ENCODE measurements at places on chromosomes 5 and 9.

GRCh38 chr5:143851383-143851782 lies 39.4 kb downstream of the HMHB1 start:
- no peak for DNase-seq

- DNase-seq = no peak
Measured at GRCh38 chr5:43639566-43639965, 36.6 kb downstream of the NNT start.

DNA sequence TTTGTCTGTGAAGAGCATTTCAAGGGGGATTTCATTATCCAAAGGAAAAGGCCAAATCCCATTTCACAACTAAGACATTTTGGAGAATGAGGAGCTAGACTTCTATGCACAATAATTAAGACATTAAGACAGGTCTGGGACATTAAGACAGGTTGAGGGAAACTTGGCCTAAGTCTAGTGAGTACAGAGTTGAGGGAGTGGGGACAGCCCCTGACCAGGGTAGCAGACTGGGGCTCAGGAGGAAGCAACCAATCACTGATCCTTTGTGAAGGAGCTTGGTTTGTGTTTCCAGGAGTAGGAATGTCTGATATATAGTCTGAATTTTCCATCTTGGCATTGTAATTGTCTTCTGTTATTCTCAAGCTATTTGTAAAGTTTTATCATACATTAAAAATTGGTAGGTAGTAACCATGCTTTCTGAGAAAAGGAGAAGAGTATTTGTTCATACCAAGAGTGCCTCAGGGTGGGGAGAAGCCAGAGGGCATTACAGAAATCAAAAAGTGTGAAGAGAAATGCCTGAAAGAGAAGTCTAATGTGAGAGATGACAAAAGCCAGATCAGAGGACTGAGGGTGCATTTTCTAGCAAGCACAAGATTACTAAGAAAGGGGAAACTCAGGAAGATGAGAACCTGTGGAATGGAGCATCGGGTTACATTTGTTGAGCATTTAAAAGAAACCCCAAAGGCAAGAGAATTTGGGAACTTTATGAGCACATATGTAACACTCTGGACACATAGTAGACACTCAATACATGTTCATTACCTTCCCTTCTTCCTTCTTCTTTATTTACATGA lies 189.3 kb upstream of the PIK3R1 start:
- no peak for DNase-seq

DNA sequence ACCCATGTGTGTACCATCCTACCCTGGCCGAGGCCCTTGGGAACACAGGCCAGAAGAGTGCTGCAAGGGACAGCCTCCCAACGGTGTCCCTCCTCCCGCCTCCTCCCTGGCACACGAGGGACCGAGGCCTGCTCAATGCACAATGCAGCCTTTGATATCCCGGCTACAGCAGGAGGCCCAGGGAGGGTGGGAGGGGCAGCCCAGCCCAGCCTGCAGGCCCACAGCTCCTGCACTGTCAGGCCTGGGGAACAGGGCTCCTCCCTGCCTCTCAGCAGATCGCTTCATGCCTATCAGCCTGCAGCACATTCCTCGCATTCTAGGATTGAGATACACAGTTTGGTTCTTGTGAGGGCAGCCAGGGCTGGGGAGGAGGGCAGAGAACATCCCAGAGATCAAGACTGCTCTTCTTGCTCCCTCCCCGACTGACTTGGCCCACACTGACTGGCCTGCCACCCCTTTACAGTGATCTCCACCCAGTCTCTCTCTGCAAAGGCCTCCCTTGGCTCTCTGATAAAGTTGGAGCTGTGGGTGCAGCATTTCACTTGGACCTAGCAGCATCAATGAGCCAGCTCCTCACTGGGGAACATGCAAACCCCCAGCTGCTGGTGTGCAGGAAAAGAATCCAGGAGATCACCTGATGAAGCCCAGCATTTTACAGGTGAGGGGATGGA lies at the start of gene SH3TC2:
TSS of gene SH3TC2 (minus strand) at position 46 of the 671 bp plus-strand sequence. CDS start at position 6, 40 bp downstream.
- peak; percentile 29 for DNase-seq

- no peak for DNase-seq
Measured at GRCh38 chr9:28024676-28025075, 451.4 kb upstream of the C9orf72 start.

DNA sequence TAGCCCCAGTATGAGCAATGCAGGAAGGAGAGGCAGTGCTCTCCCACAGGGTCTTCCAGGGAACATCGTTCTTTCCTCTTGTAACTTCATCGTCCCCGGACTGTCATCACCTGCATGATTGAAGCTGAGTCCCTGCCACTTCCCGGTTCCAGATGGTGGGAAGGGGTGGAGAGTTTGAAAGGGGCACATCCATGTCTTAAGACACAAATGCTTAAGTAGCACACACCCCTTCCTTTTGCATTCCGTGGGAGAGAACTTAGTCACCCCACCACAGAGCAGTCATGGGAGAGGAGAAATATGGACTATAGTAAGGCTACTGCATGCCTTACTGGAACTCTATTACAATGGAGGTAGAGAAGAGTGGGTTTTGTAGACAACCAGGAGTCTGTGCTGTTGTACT lies 165.3 kb upstream of the GAS1 start:
- peak; percentile 94 for DNase-seq

DNA sequence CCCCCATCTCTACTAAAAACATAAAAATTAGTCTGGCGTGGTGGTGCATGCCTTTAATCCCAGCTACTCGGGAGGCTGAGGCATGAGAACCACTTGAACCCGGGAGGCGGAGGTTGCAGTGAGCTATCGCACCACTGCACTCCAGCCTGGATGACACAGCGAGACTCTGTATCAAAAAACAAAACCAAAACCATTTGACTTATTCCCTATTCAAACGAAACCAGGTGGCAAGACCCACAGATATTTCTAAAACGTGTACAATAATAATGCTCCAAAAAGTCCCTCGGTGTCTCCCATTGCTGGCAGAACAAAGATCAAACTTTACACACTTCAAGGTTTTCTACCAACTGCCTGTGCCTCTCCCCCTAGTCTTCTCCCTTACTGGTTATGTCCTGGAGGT lies 29.8 kb downstream of the HMGCR start:
- DNase-seq = no peak

DNA sequence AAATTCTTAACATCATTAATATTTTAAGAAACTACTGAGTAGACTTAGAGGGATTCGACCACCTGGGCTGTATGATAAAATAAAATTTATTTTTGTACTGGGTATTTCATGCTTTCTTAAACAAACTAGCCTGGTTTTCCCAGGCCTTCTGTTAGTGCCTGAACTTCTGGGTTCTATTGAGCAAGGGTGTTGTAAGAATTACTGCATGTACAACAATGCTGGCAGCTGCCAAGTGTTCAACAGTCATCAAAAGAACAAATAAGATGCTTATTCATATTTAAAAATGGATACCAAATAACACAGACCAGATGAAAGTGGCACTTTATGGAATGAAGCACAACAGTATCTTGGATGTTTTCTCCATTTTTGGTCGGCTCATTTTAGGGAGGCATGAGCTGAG lies 123.2 kb upstream of the FBXL7 start:
- no peak for DNase-seq

DNA sequence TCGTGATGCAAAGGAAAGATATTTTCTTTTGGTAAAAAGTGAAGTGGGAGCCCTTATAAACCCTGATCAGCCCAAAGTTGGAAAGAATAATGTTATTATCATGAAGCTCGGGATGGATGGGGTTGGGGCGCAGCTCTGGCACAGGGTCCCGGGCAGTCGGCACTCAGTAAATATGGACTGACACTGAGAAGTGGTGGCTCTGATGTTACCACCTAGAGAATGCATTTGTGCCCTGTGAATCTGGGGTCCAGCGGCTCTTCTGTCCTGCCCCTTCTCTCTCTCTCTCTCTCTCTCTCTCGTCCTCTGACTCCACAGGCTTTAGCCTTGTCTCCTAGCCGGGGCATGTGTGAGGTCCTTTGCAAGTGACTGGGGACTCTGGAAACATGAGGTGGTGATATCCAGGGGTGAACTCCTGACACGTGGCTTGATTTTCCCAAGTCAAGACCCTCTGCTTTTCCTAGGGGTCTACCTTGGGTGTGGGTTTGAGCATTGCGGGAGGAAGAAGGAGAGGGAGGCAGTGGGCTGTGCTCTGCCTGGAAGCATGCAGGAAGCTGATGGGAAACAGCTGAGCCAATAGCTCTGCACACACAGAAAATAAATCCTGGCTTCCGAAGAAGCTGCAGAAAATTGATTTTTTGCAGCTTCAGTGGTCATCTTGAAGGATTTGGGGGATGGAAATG lies 162.7 kb downstream of the MACROH2A1 start:
- DNase-seq = no peak

DNA sequence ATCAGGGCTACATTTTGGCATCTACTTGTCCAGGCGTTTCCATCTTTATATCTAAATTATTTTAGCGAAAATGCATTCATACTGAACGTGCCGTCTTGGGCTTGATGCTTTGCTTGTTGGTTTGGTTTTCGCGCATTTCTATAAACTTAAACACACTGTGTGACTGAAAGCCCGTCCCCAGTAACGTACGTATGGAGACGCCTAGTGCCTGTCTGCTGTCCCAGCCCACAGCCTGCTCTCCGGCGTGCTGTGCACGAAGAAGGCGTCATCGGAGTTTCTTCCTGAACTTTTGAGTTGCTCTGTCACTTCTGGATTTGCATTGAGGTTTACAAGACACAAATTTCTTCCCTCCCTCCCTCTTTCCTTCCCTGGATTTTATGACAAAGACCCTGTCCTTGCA lies 40.6 kb upstream of the IRX4 start:
- no peak for DNase-seq

DNA sequence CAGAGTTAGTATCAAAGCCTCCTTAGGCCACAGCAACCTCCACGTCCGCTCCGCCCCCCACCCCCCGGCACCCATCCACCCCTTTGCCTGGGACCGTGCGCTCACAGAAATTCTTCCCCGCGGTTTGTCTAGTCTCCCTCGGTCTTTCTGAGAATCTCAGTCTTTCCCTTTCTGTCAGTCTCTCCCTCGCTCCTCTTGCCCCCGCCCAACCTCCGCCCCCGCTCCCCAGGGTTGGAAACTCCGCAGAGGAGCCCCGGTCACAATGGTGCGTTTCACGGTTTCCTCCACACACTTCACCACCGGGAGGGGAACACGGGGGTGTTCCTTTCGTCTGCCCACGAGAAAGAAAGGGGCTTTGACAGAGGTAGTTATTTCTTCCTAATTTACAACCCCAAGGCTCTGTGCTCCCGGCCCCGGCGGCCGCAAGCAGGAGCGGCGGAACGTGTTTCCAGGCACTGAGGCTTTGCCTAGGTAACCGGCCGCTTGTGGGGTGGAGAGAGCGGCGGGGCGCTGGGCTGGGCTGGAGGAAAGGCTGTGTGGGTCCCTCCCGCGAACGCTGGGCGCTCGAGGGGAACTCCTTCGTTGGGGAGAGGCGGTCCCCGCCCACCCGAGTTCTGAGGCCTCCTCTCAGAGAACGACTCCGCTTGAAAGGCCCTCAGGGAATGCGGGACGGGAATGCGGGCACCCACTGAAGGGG lies 2.1 kb downstream of the NR4A3 start:
- no peak for DNase-seq

DNA sequence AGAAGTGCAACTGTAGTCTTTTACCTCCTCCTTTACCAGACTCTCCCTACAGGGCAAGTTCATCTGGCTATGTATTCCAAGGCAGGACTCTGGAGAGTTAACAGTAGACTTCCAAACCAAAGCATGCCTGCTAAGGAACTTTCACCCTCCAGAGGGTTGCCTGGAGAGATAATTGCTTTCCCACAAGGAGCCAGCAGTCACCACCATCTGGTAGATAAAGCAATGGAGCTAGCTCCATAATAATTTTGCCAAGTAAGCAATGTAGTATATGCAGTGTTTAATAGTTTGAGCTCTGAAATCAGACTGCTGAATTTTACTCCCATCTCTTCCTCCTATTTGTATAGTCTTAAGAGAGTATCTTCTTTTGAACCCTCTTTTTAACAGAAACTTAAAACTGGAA lies 566.8 kb upstream of the PTGER4 start:
- DNase-seq = no peak

- DNase-seq = peak; percentile 59
Measured at GRCh38 chr9:38035873-38036272, 33.2 kb downstream of the SHB start.

- no peak for DNase-seq
Measured at GRCh38 chr9:79185866-79186265, 385.9 kb upstream of the TLE4 start.

GRCh38 chr9:3099646-3100045 lies 255.8 kb upstream of the PUM3 start:
- no peak for DNase-seq

- no peak for DNase-seq
Measured at GRCh38 chr9:7906783-7907550, 107.4 kb upstream of the DMAC1 start.

DNA sequence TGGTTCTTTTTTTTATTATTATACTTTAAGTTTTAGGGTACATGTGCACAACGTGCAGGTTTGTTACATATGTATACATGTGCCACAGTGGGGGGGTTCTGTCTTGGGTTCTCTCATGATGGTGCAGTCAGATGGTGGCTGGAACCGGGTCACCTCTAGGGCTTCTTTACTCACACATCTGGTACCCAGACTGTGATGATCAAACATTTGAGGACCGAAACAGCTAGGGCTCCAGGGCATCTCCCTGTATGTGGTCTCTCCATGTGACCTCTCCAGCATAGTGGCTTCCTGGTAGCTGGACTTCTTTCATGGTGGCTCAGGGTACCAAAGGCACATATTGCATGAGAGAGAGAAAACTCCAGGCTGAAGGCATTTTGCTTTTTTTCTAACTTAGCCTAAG lies 9.8 kb upstream of the CRHBP start:
- DNase-seq = no peak

DNA sequence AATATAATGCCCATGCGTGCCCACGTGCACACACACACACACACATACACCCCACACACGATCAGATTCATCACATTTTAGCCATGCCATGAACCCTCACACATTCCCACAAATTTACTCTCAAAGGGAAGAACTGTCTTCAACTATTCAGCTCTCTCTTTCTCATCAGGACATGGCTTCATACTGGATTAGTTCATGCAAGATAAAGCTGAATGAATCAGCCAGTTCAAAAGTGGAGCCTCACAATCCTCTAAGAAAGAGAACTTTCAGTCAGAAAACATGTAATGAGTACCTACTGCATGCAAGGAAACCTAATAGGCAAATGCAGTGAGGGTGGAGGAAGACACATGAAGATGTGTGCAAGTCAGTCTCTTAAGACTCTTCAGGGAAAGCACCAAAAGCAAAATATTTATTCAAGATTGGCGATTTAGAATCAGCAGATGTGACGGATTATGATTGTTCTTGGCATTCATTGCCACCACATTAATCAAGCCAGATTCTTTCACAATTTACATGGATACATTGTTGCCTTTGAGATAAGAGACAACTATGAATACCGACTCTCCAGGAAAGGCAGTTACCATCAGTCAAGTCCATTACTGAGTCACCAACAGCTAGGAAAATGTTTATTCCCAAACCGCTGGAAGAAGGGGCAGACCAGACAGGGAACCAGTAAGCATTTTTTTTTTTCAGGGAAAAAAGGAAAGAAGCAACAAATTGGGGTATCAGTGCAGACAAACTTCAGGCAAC lies 30.3 kb upstream of the PUM3 start:
- DNase-seq = no peak

DNA sequence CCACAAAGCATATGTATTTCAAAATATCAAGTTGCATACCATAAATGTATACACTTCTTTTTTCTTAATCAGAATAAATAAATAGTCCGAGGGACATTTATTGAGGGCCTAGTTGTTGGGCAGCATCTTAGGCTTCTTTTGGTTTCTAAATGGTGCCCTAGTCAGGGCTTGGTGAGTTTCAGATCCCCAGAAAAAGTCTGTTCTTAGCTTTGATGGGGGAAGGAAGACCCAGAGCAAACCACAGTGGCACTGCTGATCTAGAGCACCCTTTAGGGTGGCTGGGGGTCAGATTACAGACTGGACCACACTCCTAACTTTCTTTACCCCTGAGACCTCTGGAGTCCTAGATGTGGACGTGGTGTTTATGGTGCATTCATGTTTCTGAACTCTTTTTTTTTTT lies 97.8 kb downstream of the C9orf152 start:
- no peak for DNase-seq
